ENCODE measurements at places on chromosomes 5 and 9.

DNA sequence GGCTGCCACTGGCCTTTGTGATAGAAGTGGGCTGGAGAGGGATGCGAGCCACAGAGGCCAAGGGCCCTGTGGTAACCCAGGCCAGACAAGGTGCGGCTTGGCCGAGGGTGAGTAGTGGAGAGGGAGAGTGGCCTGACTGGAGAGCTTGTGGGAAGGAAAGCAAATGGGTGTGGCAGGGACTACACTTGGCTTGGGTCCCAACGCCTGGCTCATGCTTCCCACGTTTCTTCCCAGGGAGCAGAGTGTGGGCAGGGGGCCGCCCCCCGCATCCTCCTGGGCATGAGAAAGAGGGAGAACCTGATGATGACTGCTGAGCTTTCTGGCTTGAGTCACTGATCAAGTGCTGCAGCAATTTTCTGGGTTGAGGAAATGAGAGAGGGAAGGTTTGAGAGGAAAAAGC, 95.7 kb downstream of the ANKH start:
- DNase-seq, result no peak

- no peak for DNase-seq
Observed at GRCh38 chr5:157126-157715, 34.1 kb upstream of the LRRC14B start.

- DNase-seq, result no peak
Observed at GRCh38 chr5:109695005-109695926, 5.5 kb downstream of the MAN2A1 start.

GRCh38 chr5:43063721-43064171, 23.6 kb upstream of the ANXA2R start:
- DNase-seq, result no peak

DNA sequence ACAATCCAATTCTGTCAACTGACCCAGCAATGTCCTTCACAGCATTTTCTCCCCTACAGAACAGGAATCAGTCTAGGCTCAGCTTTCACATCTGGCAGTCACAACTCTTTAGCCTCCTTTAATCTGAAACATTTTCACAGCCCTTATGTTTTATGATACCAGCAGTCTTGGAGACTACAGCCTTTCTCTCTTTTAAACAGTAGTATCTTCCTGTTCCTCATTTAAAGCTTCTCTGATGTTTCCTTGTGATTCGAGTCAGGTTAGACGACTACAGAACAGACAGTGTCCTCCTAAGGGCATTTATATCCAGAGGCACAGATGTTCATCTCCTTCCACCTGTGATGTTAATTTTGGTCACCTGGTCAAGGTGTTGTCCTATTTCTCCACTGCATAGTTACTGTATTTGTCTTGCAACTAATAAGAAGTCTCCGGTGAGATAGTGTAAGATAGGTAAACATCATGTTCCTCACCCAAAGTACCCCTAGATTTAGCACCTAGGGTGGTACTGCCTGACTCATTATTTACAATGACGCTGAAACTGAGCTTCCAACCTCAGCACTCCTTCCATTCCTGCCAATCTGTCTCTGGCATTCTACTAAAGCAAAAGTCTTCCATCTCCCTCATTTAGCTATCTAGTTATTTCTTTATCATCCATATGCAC, 20.7 kb downstream of the TTC39B start:
- DNase-seq, result no peak

DNA sequence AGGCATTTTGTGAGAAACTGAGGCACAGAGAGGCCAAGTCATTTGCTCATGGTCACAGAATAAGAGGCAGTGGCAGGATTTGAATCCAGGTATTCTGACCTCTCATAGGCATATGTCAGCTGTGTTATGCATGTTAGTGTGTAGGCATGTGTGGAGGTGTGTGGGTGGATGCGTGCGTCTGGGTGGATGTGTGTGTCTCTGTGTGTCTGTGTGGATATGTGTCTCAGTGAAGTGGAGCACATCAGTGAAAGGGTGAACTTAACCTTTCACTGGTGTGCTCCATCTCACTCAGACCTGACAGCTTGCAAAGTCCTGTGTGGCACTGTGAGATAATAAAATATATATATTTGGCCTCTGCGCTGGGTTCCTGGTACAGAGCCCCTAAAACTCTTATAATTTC, 32.0 kb upstream of the SMU1 start:
- DNase-seq, result no peak

- no peak for DNase-seq
Observed at GRCh38 chr5:149639737-149640136, 58.4 kb downstream of the ARHGEF37 start.

GRCh38 chr5:94627191-94627590, 8.7 kb downstream of the SLF1 start:
- no peak for DNase-seq

GRCh38 chr5:111017731-111018130, 53.8 kb upstream of the TSLP start:
- no peak for DNase-seq

GRCh38 chr9:124960409-124960752, 19.5 kb upstream of the GOLGA1 start:
- no peak for DNase-seq
